Activated naive CD8-positive, alpha-beta T cell treated with anti-CD3 and anti-CD28 coated beads for 36 hours (primary cell): ENCODE measurements at places on chromosomes 1 and 21.

DNA sequence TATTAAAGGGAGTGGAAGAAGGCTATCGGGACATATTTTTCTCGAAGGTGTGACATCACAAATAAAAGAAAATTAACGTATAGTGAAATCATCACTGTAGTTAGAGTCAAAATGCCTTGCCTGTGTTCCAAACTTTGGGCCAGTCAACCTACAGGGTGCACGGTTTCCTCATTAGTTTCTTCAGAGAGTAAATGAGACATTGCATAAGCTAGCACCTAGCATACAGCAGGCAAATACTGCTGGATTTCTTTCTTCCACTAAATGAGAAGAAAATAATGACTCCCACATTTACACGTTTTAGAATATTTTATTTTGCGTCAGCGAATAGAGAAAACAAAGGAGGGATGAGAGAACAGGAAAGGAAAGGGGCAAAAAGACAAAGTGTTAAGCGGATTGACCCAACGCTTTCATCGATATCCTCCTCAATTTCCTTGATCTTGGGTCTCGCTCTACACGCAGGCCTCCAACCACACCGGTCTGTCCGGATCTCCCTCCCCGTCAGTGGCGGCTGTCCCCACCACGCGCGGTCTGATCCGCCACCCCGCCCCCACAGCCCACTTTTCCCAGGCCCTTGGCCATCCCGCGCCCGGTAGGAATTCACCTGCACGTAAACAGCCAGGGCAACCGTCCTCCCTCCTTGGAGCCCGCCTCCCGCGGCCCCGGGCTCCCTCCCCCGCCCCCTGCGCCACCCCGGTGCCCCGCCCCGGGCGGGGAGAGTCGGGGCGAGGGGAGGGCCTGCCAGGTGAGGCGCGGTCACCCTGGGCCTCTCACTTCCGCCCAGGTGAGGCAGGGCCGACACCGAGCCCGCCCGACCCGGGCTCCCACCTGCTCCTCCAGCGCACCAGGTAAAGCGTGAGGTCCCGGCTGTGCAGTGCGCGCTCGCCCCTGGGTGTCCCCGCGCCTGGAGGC lies at the start of gene PATJ:
PATJ (plus strand) TSS at position 770 of the 909 bp plus-strand sequence. CDS start 20,413 bp downstream, outside the sequence.
- DNase-seq, result peak; percentile 63

DNA sequence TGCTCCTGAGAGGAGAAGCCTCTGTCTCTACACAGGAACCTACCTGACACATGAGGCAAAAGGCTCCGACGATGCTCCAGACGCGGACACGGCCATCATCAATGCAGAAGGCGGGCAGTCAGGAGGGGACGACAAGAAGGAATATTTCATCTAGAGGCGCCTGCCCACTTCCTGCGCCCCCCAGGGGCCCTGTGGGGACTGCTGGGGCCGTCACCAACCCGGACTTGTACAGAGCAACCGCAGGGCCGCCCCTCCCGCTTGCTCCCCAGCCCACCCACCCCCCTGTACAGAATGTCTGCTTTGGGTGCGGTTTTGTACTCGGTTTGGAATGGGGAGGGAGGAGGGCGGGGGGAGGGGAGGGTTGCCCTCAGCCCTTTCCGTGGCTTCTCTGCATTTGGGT lies 3.9 kb upstream of the ACKR1 start:
- DNase-seq, result no peak

DNA sequence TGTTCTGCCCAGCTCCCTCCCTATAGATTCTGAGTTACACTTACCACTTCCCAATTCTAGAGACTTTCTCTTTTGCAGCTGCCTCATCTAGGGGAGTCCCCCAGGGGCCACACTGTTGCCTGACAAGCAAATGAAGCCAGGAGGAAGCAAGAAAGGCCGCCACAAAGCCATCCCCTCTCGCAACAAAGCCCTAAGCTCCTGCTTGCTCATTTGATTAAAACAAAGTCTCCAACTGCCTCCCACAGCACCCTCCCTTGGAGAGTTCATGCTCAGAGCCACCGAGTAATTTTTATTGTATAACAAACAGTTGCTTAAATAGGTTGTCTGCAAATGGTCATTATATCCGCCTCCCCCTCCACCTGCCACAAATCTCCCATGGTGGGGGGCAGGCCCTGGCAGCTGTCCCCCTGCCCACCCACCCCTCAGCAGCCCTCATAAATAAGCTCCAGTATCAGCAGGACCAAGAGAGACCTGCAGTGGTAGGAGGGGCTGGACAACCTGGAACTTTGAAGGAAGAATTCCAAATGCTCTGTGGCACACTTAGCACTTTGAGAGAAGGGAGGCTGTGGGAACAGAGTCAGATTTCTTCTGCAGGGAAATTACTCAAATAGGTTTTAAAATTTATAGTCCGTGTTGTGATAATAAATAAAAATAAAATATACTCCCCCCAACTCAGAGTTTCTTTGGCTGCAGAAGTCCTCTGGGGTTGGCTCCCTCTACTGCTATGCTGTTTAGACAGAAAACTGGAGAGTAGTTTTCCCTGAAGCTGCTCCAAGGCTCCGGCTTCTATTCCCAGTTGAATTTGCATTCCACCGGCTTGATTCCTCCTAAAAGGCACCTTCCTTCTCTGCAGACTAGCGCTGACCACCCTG lies 237.5 kb downstream of the TTLL7 start:
- DNase-seq, result peak; percentile 22

DNA sequence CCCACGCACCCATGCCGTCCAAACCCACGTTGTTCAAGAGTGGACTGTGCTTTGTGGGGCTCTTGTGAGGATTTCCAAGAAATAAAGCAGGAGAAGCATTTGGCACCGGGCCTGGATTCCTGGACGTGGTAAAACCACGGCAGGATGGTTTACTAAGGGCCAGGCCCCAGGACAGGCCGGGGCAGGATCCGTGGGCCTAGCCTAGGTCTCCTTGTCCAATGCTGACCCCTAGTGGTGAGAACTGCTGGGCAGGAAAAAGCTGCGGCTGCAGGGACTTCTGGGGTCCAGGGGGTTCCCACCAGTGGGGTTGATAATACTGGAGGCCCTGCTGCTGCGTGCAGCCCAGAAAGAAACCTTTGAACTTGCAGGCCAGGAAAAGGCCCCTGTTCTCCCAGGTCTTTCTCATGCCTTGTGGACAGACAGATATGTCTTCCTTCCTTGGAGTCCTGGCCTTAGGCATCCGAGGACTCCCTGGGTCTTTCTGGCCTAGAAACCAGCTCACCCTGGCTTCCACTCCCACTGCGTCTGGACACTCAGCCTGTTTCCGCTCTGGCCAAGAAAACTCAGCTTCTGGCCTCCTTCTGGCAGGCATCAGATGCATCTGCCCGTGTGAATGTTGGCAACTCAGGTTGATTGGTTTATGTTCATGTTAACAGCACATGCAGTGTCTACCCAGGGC lies 106.9 kb upstream of the TMEM51 start:
- peak; percentile 61 for DNase-seq
